ENCODE measurements at places on chromosomes 1 and 21. TPM values are rescaled to one million over a fixed set of nuclear protein-coding genes. Genes with fewer than 3 reads are reported as not detected.
A peak's percentile ranks its signal among the peaks of the same experiment; 100 is the strongest.

DNA sequence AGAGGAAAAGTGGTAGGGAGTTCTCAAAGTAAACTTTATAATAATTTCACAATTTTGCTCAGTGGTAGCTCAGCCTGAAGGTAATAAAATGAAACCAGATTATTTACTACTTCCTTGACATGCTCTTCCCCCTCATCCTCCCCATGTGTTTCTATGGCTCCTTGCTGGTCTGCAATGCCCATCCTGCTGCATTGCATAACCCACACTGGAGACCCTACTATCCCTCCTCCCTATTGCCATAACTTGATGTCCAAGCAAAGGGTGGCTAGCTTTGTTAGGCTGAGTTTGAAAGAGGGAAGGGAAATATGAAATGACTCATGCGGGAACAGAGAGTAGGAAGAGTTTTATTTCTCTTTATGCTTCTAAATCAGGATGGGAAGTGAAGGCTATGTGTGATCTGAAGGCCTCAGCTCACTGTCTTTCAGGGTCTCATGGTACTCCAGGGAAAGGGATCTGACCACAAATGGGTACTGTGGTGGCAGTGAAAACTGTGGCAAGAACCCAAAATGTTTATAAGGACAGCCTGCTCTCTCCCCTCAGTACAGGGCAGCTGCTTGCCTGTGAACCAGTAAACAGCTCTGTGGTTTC lies 36.4 kb upstream of the HSD17B7 start:
- no peak for DNase-seq

- DNase-seq, result no peak
These were observed 13.3 kb upstream of the OR2L5 start for GRCh38 chr1:248000169-248000568.

- no peak for DNase-seq
These were observed 78.9 kb upstream of the ACTRT2 start for GRCh38 chr1:2942410-2942809.

GRCh38 chr1:52836035-52836434 lies 6.5 kb upstream of the ZYG11A start:
- no peak for DNase-seq

- DNase-seq, result no peak
These were observed 136.9 kb upstream of the SPATA6 start for GRCh38 chr1:48608882-48609281.

DNA sequence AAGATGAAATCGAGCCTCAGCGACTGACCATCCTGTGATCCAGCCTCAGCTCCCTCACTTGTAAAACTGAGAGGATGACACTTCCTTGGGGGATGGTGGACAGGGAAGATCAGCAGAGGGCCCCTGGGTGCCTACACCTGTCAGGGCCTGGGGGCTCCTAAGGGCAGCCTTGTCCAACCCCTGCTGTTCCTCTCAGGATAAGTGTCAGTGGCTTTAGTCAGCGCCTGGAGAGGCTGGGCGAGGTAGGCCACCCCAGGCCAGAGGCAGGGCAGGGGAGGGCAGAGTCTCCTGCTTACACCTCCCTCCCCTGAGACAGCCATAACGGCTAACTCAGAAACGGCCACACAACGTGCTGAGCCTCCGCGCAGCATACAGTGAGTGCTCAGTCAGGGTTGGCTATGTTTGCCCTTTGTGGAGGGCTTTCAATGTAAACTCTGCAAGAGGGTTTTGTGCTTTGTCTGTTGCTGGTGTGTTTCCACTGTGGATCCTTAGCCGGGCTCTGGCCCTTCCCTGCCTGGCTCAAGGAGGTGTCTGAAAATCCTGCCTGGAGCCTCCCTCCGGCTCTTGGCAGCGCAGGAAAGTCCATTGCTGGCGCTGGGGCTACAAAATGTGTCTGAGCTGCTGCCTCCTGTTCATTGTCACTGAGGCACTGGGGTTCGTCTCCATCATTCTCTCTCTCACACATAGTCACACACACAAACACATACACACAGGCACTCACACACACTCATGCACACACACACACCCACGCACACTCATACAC lies 588.4 kb downstream of the PTPRU start:
- peak; percentile 22 for DNase-seq

- DNase-seq, result no peak
These were observed 38.5 kb upstream of the EGLN1 start for GRCh38 chr1:231460614-231461013.

DNA sequence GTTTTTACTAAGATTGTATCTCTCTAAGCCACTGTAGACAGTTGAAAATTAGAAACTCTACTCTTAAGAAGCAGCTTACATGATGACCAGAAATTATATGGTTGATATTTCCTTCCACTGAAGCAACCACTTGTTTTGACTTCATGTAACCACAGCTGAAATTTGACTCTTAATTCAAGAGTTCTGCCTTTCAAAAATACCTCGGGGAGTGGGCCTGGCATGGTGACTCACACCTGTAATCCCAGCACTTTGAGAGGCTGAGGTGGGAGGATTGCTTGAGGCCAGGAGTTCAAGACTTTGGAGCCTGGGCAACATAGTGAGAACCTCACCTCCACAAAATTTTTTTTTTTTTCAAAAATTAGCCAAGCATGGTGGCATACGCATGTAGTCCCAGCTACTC lies 4.3 kb downstream of the AMPD1 start:
- DNase-seq, result no peak

- DNase-seq, result no peak
These were observed 10.0 kb upstream of the RASSF5 start for GRCh38 chr1:206497363-206497762.

Gene C1orf141
- not detected for total RNA-seq

Gene NES
- 499 TPM for total RNA-seq

Gene GBP5
- total RNA-seq, result 0.36 TPM
